ENCODE measurements at places on chromosomes 11 and 22.

GRCh38 chr11:77865805-77866204 lies 44.9 kb downstream of the AAMDC start:
- no peak for DNase-seq

DNA sequence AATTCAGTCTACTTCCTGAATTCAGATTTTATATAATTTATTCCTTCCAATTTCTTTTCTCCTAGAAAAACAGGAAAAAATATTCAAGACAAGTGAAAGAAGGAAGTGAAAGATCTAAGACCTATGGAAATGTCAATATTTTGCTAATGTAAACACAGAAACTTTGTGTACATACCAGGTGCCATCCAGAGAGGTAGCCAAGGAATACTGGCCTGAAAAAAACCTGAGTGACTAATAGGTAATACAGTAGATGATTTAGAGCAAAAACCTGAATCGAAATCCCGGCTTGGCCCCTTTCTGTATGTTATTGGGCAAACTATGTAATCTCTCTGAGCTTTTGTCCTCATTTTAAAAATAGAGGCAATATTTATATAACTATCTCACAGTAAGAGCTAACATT lies 59.2 kb upstream of the FSHB start:
- no peak for DNase-seq

- no peak for DNase-seq
These were observed 34.0 kb downstream of the KREMEN1 start for GRCh38 chr22:29106839-29107238.

- DNase-seq: peak; percentile 33
These were observed 34.1 kb downstream of the SERGEF start for GRCh38 chr11:17978553-17979287.

GRCh38 chr22:24500277-24500820 lies 5.2 kb downstream of the UPB1 start:
- DNase-seq: no peak

DNA sequence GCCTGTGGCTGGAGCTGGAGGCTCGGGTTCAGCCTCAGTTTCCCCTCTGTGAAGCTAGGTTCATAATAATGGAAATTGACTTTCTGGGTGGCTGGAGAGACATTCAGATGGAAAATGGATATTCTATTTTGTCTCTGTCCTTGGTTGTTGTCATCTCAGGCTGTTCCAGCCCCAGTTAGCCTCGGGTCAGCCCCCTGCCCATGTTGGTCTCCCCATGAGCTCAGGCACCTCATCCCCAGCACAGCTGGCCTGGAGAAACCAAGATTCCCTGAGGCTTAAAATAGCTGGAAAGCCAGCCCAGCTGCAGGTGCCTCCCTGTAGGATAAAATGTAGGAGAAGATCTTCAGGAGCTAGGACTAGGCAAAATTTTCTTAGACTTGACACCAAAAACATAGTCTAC lies 129.5 kb downstream of the MED15 start:
- no peak for DNase-seq

DNA sequence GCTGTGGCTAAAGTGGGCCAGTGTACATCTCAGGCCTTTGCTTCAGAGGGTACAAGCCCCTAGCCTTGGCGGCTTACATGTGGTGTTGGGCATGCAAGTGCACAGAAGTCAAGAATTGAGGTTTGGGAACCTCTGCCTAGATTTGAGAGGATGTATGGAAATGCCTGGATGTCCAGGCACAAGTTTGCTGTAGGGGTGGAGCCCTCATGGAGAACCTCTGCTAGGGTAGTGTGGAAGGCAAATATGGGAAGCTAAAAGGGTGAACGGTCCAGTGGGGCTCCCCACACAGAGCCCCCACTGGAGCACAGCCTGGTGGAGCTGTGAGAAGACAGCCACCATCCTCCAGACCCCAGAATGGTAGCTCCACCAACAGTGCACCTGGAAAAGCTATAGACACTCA lies 28.5 kb upstream of the PGR start:
- no peak for DNase-seq

DNA sequence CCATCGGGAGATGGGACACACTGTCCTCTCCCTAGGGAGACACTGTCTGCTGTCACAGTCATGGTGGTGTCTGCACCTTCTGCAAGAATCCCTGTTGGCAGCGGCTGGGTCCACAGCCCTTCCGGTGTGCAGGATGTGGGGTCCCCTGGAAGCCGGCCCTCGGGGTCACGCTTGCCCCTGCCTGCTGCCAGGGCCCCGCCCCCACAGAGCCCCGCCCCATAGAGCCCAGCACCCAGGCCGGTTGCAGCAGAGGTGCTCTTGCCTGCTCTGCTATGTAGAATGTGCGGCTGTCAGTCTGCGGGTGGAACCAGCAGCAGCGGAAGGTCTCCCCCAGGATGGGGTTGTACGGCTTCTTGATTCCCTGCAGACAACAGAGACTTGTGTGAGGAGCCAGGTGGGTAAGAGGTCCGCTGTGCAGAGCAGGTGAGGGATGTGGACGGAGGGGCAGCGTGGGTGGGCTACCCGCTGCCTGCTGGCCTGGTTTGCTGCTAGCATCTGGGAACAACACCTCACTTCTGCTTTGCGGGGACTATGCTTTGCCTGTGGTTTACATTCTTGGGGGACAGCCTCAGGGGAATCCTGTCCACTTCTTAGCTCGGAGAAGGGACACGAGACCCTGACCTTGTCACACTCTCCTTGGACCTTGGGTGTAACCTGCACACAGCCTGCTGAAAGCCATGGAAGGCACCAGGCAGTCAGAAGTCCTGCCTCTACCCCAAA lies 44.9 kb upstream of the CARS1 start:
- DNase-seq: no peak

- DNase-seq: no peak
These were observed 126.7 kb downstream of the CTTN start for GRCh38 chr11:70525006-70525405.

GRCh38 chr11:118168751-118169150 lies 7.7 kb downstream of the SCN2B start:
- no peak for DNase-seq

- DNase-seq: no peak
These were observed 55.7 kb upstream of the EIF3D start for GRCh38 chr22:36584666-36585065.

- DNase-seq: no peak
These were observed 20.2 kb downstream of the MMP27 start for GRCh38 chr11:102685338-102685737.

- DNase-seq: no peak
These were observed 28.3 kb downstream of the JAM3 start for GRCh38 chr11:134097166-134097565.

GRCh38 chr11:108915666-108916065 lies 250.8 kb downstream of the DDX10 start:
- no peak for DNase-seq

Measured in putamen (tissue), 1 donor.